ENCODE measurements at places on chromosomes 4 and X. TPM values are rescaled to one million over a fixed set of nuclear protein-coding genes. Genes with fewer than 3 reads are reported as not detected.

Gene GLRA3
- total RNA-seq: not detected

Gene CLDN22
- not detected for total RNA-seq

Gene TMPRSS11B
- not detected for total RNA-seq

Gene MAGEC1
- total RNA-seq: not detected

Gene SPOCK3
- total RNA-seq: 0.13 TPM

Gene TMEM144
- total RNA-seq: 4.7 TPM
